ENCODE measurements at places on chromosomes 3 and 15.
A peak's percentile ranks its signal among the peaks of the same experiment; 100 is the strongest.

DNA sequence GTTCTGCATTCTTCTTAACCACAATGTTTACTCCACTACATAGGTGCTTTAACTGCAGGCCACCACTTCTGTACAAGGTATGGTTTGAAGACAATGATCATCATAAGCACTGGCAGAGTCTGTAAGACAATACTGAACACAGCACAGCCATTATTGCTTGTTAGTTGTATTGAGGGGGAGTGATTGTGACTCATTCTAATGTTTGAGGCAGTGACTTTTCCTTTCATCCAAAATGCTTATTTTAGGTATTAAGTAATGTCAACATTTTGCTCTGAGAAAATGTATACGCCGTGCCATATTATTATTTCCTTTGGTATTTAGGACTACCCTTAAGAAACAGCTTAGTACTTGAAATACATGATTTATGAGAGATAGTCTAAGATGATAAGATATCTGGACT lies 618.2 kb upstream of the ZNF717 start:
- DNase-seq: no peak

GRCh38 chr3:28623106-28623505 lies 274.5 kb upstream of the AZI2 start:
- no peak for DNase-seq

GRCh38 chr3:127799476-127800222 lies 22.7 kb downstream of the MGLL start:
- DNase-seq: no peak

GRCh38 chr3:61559136-61559731 lies 2.1 kb upstream of the PTPRG start:
- DNase-seq: no peak

DNA sequence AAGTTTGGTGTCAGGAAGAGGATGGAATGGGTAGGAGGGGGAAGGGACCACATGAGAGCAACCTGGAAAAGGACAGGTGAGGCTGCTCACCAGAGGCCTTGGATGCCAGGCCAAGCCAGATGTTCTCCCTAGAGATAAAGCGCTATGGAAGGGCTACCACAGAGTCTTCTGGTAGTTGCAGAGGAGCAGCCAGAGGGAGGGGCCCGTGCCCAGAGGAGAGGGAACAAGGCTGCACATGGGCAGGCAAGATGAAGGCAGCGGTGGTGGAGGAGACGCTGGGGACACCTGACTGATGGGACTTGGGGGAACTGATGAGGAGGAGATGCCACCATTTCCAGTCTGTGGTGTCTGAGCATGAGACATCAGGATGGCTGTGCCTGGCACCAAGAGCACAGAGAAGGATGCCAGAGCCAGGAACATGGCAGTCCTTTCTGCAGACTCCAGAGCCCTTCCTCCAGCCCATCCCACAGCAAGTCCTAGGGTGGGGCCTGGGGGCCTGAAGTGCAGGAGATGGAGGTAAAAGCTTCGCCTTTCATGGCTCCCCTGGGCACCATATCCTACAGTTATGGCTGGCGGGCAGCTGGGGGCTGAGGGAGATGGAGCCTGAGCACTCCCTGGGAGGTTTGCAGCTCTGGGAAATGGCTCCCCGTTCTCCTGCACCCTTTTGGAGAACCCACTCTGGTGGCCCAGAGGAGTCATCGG lies 103.0 kb downstream of the ETFA start:
- no peak for DNase-seq

DNA sequence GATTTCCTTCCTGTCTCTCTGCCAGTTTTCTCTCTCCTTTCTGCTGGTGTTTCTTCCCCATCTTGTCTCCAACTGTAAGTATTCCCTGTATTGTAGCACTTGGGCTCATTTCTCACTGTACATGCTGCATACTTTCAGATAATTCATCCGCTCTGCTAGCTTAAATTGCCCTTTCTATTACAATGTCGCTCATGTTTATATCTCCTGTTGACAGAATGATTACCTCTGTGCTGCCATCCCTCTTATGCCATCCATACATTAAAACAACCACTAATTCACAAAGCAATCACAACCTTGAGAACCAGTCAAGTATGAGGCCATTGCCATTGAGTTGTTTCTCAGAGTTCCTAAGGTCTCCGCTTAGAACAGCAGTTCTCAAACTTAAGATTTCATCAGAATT lies 107.5 kb upstream of the SOX2 start:
- no peak for DNase-seq

- no peak for DNase-seq
Measured at GRCh38 chr15:38714309-38715072, 149.9 kb upstream of the RASGRP1 start.

- no peak for DNase-seq
Measured at GRCh38 chr15:67940324-67940719, 100.5 kb upstream of the RNU6-1 start.

DNA sequence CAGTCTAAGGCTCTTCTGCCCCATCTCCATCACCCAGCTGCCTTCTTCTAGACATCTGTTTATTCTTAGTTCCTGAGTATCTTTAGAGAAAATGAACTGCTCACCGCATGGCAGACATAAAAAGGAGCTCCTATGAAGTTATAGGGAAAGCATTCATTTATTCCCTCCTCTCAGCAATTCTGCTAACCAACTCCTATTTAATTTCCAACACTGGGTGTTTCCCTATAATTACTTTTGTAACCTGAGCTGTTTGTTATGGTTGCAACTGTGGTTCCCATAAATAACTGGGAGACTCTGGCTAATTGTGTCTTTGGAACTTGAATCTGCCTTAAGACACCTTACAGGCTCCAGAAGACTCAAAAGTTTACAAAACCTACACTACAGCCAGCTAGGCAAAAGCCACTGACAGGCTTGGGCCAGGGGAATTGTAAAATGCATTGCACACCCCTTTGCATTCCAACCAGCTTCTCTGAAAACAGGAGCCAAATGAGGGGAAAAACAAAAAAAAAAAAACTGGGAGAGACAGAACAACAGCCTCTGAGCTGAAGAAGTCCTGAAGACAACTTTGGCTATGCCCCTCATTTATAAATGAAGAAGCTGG lies 231.5 kb upstream of the FEZF2 start:
- DNase-seq: no peak

- DNase-seq: no peak
Measured at GRCh38 chr3:71125738-71126137, 457.8 kb downstream of the FOXP1 start.

DNA sequence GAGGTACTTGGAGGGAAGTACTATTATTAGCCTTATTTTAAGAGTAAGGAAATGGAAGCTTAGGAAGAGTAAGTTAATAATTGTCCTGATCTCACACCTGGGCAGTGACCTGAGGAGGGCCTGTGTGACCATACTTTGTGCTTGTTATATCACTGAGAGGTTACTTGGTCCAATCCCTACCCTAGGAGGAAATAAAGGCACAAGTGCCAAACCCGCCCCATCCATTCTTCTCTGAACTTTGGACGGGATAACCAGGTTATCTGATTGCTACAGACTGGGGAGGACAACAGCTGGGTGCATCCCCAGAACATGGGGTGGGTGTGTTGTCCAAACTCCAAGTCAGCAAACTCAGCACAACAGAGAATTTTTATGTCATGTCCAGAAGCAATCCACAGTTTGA lies 77.7 kb upstream of the NR2E3 start:
- DNase-seq: no peak

DNA sequence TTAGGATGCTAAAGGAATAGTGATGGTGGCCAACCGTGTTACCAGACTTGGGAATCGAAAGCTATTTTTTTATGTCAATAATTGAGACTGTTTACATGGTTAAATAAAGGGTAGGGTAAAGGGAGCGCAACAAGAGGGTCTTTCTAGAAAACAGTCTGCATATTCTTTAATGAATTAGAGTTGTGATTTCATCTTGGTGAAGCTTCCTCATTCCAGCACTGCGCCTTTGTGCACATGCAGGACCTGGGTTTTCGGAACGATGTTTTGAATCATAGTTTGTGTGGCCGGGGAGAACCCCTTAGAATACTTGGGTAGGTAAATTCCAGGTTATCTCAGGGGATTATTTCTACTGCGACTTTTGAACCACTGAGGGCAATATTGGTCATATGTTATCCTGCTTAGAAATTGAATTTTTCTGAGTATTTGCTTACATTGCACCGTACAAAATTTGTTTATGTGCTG lies 1.3 kb downstream of the PIK3CA start:
- DNase-seq: no peak

DNA sequence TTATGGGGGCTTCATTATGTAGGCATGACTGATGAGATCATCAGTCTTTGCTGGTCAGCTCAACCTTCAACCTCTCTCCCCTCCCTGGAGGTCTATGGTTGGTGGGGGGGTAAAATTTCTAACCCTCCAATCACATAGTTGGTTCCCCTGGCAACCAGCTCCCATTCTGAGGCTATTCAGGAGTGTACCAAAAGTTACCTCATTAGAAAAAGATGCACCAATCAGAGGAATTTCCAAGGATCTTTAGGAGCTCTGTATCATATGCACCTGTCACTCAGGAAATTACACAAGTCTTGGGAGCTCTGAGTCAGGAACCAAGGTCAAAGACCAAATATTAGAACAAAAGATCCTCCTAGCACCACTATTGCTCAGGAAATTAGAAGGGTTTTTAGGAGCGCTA lies 21.4 kb upstream of the LEO1 start:
- no peak for DNase-seq

GRCh38 chr3:60742606-60743145 lies 508.6 kb downstream of the FHIT start:
- no peak for DNase-seq

DNA sequence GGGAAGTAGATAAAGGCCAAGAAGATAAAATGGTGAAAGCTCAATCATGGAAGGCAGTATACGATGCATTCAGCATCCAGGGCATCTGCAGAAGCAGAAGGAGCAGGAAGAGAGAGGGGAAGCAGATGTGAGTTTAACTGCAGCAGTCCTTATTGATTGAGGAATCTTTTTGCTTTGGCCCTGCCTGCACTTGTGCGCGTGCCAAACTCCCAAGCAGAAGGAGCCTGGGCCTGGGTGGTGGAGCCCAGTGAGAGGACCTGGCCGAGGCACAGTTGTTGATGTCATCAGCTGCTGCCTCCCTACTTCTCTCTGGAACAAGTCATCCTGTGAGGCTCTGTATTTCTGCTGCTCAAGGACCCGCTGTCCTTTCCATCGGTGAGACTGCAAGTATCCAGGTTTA lies 65.5 kb upstream of the ROPN1 start:
- DNase-seq: no peak

DNA sequence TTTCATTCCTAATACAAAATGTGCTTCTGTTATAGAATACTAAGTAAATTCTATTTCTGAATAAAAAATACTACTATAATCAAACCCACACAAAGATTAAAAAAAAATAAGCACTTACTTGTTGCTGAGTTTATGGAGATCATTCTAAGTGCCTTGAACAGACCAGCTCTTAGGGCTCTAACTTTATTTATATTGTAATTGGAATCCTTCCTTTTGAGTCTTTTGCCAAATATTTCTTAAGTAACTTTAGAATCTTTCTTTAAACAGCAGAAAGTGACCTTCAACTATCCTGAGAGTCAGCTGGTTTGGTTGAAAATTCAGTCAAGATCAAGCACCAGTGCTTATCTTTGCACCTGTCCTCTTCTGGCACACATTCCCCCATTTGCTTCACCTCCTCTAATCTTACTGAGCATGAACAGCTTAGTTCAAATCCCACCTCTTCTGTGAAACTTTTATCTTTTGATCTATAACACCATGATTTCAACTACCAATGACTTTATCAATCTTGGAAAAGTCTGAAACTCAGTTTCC lies 149.3 kb downstream of the VPS13C start:
- DNase-seq: no peak

DNA sequence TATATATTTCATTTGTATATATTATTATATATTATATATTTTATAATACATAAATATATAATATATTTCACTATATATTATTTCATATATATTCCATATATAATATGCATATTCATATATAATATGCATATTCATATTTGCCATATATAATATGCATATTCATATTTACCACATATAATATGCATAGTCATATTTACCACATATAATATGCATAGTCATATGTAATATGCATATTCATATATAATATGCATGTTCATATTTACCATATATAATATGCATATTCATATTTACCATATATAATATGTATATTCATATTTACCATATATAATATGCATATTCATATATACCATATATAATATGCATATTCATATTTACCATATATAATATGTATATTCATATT lies 51.2 kb upstream of the GATA2 start:
- DNase-seq: no peak

DNA sequence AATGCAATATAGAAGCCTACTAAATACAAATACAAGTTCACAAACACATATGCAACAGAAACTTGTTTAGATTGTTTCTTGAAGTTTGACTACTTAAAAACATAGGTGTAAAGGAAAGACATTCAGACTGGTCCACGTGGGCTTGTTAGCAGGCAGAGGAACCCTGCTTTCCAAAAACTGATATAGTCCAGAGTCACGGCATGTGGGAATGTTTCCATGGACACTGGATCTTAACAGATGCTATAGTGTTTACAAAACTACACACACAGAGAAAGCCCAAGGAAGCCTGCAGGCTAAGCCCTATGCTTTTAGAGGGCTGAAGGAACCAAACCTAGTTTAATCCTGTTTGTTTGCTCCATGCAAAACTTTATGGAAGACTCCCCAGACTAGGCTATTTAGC lies 45.2 kb upstream of the LRRC58 start:
- no peak for DNase-seq

DNA sequence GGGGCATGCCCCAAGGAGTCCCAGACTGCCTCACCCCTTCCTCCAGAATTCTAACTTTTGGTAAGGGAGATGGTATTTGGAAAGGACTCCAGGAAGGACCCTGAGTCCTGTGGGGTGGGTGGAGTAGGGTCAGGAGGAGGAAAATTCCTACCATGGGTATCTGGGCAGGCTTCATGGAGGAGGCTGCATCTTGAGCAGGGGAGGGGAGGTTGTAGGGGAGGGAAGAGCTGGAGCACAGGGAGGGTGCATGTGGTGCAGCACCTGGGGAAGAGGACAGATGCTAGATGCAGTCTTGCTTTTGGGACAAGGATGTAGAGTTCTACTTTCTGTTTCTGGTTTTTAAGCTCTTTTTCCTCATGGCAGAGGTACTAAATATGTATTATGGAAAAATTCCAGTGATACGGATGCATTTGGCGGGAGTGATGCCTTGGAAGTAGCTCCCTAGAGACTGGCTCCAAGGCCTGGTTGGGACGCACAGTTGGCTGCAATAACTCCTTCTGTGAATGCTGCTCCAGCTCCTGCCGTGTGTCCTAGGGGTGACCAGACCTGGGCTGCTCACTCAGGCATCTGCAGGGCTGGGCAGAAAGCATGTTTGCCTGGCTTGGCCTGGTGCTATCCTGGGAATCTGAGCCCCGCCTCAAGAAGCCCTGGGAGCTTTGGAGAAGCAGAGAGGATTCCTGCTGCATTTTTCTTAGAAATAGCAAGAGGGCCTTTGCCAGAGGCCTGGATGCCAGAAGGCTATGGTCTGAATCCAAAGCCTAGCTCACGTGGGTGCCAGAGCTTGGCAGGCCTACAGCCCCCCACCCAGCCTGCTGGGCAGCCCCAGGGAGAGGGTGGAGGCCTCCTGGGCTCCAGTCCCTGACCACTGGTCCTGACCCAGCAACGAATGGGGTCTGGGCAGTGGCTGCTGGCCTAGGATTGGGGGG lies 10.1 kb downstream of the SEMA3F start:
- DNase-seq: peak; percentile 27

GRCh38 chr15:35427091-35427490 lies 118.9 kb downstream of the DPH6 start:
- DNase-seq: no peak

Data from hippocampal formation (tissue), 2 donors.